GM23248 (cell line): ENCODE measurements at places on chromosomes 5 and 9. TPM values are rescaled to one million over a fixed set of nuclear protein-coding genes. Genes with fewer than 3 reads are reported as not detected.

Gene FGF1
- total RNA-seq, result 9.2 and 13.8 TPM in 2 replicates

DNA sequence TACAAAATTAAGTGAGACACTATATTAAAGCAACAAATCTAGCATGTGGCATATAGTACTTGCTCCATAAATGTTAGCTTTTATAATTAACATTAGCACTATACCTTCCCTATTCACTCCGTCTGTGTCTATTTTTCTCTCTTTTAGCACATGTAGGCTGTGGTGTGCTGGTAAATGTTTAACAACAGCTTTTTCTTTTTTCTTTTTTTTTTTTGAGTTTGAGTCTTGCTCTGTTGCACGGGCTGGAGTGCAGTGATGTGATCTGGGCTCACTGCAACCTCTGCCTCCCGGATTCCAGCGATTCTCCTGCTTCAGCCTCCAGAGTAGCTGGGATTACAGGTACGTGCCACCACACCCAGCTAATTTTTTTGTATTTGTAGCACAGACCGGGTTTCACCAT lies 62.1 kb downstream of the SPRY4 start:
- no peaks in the 10 kb centered on the region for H3K36me3 ChIP-seq
- H3K4me3 ChIP-seq, result no peak overlapping the region
- no peaks in the 10 kb centered on the region for H3K27me3 ChIP-seq

DNA sequence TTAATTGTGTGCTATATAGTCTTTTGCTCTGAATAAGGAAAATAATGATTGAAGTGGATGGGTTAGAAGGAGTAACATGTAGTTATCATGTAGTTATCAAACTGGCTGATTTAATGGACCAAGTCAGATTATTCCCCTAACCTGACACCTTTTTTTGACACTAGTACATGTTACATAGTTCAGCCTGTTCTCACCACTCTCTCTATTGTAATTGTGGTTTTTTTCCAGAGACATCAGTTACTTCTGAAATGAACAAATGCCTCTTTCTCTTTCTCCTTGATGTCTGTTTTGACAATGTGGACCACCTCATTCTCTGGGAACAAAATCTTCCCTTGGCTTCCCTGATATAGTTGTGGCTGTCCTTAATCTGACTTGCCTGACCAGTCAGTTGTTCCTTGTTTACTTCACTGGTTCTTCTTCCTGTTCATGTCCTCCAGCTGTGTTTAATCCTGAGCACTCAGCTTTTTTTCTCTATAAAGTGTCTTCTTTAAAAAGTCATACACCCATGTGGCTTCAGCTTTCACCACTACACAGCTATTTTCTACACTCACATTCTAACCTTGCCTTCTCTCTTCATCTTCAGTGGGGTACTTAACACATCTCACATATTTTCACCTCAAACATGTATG lies 243.4 kb downstream of the ARRDC3 start:
- no peak for DNase-seq
- no peak overlapping the region for H3K4me3 ChIP-seq
- H3K4me1 ChIP-seq, result peaks cover 9% of the 10 kb centered on the region
- H3K27me3 ChIP-seq, result no peaks in the 10 kb centered on the region
- H3K27ac ChIP-seq, result no peak overlapping the region
- H3K36me3 ChIP-seq, result no peaks in the 10 kb centered on the region

DNA sequence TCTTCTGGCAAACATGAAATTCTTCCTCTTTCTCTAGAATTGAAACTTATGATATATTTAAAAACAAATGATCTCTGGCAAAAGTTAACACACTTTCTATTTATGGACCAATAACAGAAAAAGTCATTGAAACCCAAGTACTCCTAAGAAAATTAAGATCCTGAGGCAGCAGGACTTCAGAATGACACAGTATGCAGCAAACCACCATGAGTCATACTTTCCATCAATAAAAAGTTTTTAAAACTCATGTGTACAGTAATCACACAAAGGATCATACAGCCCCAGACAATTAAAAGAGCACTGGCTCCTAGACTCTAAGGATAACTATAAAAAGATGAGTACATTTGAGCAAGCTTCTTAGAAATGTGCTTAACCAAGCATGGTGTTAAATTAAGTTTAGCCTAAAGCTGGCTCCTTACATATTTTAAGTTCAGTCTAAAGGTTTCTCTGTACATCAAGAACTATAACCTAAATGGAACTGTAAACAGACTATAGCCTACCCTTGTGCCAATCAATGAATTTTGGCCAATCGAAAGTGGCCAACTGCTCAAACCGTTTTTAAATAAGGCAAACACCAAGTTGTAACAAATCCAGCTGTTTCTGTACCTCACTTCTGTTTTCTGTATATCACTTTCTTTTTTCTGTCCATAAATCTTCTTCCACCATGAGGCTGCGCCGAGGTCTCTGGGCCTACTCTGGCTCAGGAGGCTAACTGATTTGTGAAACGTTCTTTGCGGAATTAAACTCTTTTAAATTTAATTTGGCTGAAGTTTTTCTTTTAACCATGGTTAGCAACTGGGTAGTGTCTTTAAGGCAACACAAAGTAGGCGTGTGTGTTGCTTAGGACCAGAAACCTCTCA lies 232.1 kb upstream of the PIK3R1 start:
- no peaks in the 10 kb centered on the region for H3K27me3 ChIP-seq
- peak; percentile 84 for DNase-seq
- no peak overlapping the region for H3K4me3 ChIP-seq
- H3K27ac ChIP-seq, result peak overlapping the region; percentile 21
- H3K4me1 ChIP-seq, result peaks cover 23% of the 10 kb centered on the region

GRCh38 chr9:75046725-75047345 lies 18.7 kb upstream of the CARNMT1 start:
- H3K36me3 ChIP-seq, result no peaks in the 10 kb centered on the region
- no peaks in the 10 kb centered on the region for H3K4me1 ChIP-seq
- H3K27ac ChIP-seq, result no peak overlapping the region
- DNase-seq, result no peak
- H3K4me3 ChIP-seq, result no peak overlapping the region

Gene CCL27
- total RNA-seq, result not detected in 2 replicates

- H3K27me3 ChIP-seq, result no peaks in the 10 kb centered on the region
- no peak overlapping the region for H3K4me3 ChIP-seq
- H3K27ac ChIP-seq, result no peak overlapping the region
- peaks cover 44% of the 10 kb centered on the region for H3K4me1 ChIP-seq
- no peak for DNase-seq
- no peaks in the 10 kb centered on the region for H3K36me3 ChIP-seq
Observed at GRCh38 chr5:132461569-132462070, 29.0 kb downstream of the IRF1 start.

Gene ALDH7A1
- total RNA-seq, result 41.3 and 45.8 TPM in 2 replicates

DNA sequence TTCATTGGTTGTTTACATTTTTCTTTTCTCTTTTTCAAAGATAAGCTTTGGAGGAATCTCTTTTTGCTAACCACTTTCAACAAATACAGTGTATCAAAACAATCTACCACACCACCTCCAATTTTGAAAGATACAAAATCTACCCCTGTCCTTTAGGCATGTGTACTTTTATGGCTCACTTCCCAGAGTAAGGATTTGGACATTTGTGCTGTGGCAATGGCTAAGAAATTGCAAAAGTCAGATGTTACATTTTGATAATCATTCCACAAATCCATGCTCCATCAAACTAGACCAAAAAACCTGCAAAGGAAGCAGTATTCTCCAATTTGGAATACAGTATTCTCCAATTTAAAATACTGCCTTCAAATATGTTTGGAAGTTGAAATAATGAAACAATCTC lies 204.9 kb downstream of the MCTP1 start:
- H3K4me3 ChIP-seq, result no peak overlapping the region
- DNase-seq, result no peak
- no peaks in the 10 kb centered on the region for H3K36me3 ChIP-seq
- H3K27me3 ChIP-seq, result no peaks in the 10 kb centered on the region
- H3K27ac ChIP-seq, result no peak overlapping the region

GRCh38 chr9:133935328-133936005 lies 56.7 kb downstream of the VAV2 start:
- no peaks in the 10 kb centered on the region for H3K4me1 ChIP-seq
- no peak overlapping the region for H3K4me3 ChIP-seq
- no peaks in the 10 kb centered on the region for H3K36me3 ChIP-seq
- no peak for DNase-seq
- H3K27me3 ChIP-seq, result no peaks in the 10 kb centered on the region
- H3K27ac ChIP-seq, result no peak overlapping the region

DNA sequence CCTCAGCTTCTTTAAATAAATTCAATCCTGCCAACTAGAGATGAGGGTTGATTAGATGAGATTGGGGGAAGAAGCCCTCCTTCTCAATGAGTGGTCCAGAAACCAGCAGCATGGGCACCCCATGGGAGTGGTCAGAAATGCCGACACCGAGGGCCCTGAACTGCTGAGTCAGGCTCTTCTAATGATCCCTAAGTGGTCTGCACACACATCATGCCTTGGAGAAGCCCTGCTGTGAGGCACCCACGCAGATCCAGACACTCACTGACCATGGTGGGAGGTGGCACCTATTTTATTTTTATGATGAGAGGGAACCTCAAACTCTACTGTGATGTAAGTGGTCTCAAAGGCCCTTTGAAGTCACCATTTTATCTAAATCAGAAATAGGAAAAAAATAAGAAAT lies 72.3 kb upstream of the BOD1 start:
- no peak for DNase-seq
- no peak overlapping the region for H3K4me3 ChIP-seq
- no peaks in the 10 kb centered on the region for H3K36me3 ChIP-seq
- no peaks in the 10 kb centered on the region for H3K4me1 ChIP-seq
- no peak overlapping the region for H3K27ac ChIP-seq
- H3K27me3 ChIP-seq, result no peaks in the 10 kb centered on the region

Gene IFNA7
- total RNA-seq, result not detected in 2 replicates

GRCh38 chr5:14861123-14861765 lies 10.3 kb downstream of the ANKH start:
- H3K27ac ChIP-seq, result no peak overlapping the region
- no peaks in the 10 kb centered on the region for H3K4me1 ChIP-seq
- no peaks in the 10 kb centered on the region for H3K27me3 ChIP-seq
- no peaks in the 10 kb centered on the region for H3K36me3 ChIP-seq

Gene ANKRD31
- total RNA-seq, result not detected in 2 replicates

Gene CCDC171
- 0.76 and 3.5 TPM in 2 replicates for total RNA-seq

DNA sequence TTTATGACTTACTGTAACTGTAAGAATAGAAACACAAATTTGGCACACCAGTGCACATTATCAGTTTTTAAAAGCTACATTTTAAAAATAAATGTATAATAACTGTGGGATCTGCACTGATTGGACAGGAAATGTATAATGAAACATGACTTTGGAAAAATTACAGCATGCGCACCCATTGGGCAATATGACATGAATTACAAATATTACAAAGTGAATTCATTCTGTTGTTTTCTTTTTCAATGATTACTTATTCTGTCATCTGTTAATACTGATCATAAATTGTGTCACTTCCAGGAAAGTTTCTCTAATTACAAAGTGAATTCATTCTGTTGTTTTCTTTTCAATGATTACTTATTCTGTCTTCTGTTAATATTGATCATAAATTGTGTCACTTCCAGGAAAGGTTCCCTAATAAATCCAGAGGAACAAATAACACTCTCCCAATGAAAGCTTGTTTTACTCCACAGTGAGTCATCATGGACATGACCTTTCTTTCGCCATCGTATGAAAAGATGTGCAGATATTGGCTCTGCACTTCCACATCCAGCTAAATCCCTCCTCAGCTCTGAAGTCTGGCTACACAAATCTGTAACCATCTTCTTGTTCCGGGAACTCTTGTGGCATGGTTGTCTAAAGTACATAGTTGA lies 297.0 kb upstream of the HAPLN1 start:
- DNase-seq, result peak; percentile 7
- H3K4me3 ChIP-seq, result no peak overlapping the region
- H3K36me3 ChIP-seq, result no peaks in the 10 kb centered on the region
- no peak overlapping the region for H3K27ac ChIP-seq
- H3K27me3 ChIP-seq, result no peaks in the 10 kb centered on the region

GRCh38 chr5:43034591-43034968 lies 5.5 kb downstream of the ANXA2R start:
- H3K4me3 ChIP-seq, result no peak overlapping the region
- H3K36me3 ChIP-seq, result no peaks in the 10 kb centered on the region
- H3K27me3 ChIP-seq, result no peaks in the 10 kb centered on the region
- no peak overlapping the region for H3K27ac ChIP-seq
- no peak for DNase-seq

Gene NTNG2
- total RNA-seq, result 1.5 and 2.5 TPM in 2 replicates

- no peak for DNase-seq
- peaks cover 36% of the 10 kb centered on the region for H3K27me3 ChIP-seq
- H3K27ac ChIP-seq, result no peak overlapping the region
Observed at GRCh38 chr5:170315154-170315553, 17.6 kb upstream of the LCP2 start.

DNA sequence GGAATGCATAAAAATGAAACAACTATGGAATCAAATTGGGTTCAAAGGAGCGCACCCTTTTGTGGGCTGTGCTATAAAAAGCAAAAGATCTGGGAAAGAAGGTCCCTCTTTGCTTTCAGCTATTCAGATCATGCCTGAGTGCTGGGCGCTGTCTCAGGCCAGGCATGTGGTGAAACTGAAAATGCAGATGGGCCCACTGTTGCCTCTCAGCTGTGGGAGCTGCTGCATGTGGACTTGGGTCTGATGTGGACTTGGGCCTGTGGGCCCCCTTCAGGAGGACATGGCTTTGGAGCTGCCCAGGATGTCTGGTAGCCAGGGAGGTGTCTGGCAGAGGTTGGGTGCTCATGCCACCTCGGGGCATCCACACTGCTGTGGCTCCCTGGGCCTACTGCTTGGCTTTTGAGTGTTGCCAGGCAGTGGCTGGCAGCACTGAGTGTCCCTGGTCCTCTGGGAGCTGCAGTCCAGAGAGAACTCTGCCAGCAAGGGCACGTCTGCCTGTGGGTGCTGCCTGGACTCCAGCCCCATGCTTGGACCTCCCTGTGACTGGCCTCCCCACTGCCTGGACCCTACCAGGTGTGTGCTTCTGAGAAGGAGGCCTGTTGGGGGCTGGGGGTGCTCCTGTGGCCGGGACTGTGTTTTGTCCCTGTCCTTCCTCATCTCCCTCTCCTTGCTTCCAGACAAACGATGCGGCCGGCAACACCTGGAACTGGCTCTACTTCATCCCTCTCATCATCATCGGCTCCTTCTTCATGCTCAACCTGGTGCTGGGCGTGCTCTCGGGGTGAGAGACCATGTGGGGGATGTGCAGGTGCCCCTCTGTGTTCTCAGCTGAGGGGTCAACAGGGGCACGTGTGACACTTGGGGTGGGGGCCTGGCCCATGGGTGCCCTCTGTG lies 74.3 kb downstream of the CACNA1B start:
- H3K27ac ChIP-seq, result no peak overlapping the region
- no peak for DNase-seq
- no peaks in the 10 kb centered on the region for H3K36me3 ChIP-seq
- no peaks in the 10 kb centered on the region for H3K4me1 ChIP-seq

GRCh38 chr9:124859803-124860581 lies 1.8 kb downstream of the RPL35 start:
- no peak for DNase-seq
- peaks cover 27% of the 10 kb centered on the region for H3K36me3 ChIP-seq
- H3K27ac ChIP-seq, result no peak overlapping the region
- peaks cover 12% of the 10 kb centered on the region for H3K4me1 ChIP-seq

Gene LECT2
- 0.32 TPM in 1 of 2 replicates, not detected in the other for total RNA-seq

GRCh38 chr9:35675732-35676392 lies 2.1 kb downstream of the CA9 start:
- H3K27ac ChIP-seq, result no peak overlapping the region
- H3K4me1 ChIP-seq, result 0 out of 2 replicates have a peak, but pooled peaks cover 3% of the 10 kb centered on the region
- H3K36me3 ChIP-seq, result no peaks in the 10 kb centered on the region

Gene CXCL14
- 1.3 TPM in 1 of 2 replicates, not detected in the other for total RNA-seq
